ENCODE measurements at places on chromosomes 1 and 21.

- DNase-seq: no peak
These were observed 16.4 kb downstream of the ATP1A2 start for GRCh38 chr1:160131803-160132565.

GRCh38 chr1:231190456-231190855 lies 28.6 kb downstream of the TRIM67 start:
- no peak for DNase-seq

GRCh38 chr21:15063081-15063813 lies 1.6 kb downstream of the NRIP1 start:
- DNase-seq: no peak

DNA sequence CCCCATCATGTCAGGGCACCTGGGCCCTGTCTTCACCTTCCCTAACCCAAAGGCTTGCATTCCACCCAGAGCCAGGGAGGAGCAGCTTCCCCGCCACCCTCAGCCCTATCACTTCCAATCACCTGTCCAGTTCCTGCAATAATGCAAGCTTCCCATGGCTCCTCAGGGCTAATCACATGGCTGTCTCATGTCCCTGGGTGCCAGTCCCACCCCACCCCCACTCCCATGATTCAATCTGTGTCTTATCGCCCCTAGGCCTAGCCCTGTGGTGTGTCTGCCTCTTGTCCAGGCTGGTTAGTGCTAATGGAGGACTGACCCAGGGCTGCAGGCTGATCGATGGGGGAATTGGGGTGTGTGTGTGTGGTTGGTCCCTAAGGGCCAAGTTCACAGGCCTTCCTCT lies 11.0 kb upstream of the PEAR1 start:
- no peak for DNase-seq

Data from NCI-H510A (cell line).